ENCODE measurements at places on chromosomes 2 and 18. TPM values are rescaled to one million over a fixed set of nuclear protein-coding genes. Genes with fewer than 3 reads are reported as not detected.

EMX1 gene
- total RNA-seq: not detected

CEBPZOS gene
- 6.5 TPM for total RNA-seq

LYPD6 gene
- total RNA-seq: not detected

OTOS gene
- total RNA-seq: not detected

SLC14A1 gene
- 131 TPM for total RNA-seq

ZNF385B gene
- total RNA-seq: not detected

IL37 gene
- not detected for total RNA-seq

NGEF gene
- total RNA-seq: 11.2 TPM

MEIS1 gene
- 231 TPM for total RNA-seq

PJVK gene
- 3.3 TPM for total RNA-seq

GYPC gene
- total RNA-seq: 93.3 TPM

PLCD4 gene
- total RNA-seq: 7.6 TPM

EGR4 gene
- total RNA-seq: under 0.01 TPM

NOL4 gene
- total RNA-seq: not detected

RGPD6 gene
- total RNA-seq: 12.3 TPM

NT5DC4 gene
- not detected for total RNA-seq

OSR1 gene
- total RNA-seq: 9.7 TPM

SGO2 gene
- total RNA-seq: 2.8 TPM

SLC9A4 gene
- not detected for total RNA-seq
